ENCODE measurements at places on chromosomes 4 and X.

DNA sequence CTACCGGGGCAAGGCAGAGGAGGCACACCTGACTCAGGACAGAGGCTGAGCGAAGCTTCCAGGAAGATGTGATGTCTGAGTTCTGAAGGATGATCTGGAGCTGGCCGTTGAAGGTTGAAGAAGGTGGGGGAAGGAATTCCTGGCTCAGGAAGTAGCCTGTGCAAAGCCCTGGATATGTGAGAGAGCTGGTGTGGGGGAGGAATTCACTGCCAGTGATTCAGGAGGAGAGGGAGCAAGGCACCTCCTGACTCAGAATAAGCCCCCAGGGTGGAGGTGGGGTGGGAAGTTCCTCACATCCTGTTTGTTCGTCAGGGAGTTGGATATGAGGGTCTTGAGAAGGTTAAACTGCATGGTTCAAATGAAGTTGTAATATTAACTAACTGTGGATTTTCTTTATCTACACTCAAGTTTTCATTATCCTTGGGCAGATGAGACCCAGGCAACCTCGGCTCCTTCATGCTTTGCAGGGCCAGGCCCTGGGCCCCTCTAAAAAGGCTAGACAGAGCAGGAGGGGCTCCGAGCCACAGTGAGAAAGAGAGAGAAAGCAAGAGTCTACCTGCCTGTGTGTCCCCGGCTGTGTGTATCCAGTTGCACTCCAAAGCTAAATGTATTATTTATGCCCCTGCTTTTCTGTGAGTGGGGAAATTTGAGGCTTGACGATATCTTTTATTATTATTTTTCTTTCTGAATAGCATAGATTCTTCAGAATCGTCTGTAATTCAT, 7.1 kb downstream of the NHSL2 start:
- DNase-seq, result no peak

DNA sequence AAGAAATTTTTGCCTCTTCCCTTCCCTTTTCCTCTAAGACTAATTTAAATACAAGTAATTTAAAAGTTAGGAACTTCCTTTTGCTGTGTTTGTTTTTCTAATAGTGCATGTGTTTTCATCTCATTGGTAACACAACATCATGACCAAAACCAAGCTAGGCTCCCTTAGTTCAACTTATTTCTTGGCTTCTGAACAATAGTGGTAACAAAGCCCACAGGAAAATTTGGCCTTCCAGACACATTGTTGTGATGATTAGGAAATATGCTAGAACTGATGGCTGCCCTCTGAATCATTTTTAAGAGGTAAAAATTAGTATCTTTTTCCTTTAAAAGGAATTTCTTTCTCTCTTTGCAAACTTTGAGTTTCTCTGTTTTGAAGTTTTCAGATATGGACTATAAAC, 25.5 kb upstream of the TEC start:
- DNase-seq, result no peak

DNA sequence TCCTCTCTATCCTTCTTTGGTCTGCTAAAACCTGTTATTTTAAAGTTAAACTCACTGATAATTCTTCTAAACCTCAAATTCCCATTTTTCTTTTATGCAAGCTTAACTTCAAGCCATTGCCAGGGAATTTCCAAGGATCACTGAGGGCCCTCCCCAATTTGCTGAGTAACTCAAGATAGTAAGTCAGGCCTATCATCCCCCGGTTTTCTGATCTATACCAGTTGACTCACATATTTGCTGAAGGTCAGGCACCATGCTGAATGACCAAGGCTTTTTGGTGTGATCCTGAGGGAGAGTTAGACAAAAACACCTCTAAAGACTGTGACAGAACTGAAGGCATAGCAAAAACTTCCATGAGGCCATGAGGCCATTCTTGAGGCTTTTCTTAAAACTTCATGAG, 1301.9 kb downstream of the PCDH7 start:
- DNase-seq, result no peak

DNA sequence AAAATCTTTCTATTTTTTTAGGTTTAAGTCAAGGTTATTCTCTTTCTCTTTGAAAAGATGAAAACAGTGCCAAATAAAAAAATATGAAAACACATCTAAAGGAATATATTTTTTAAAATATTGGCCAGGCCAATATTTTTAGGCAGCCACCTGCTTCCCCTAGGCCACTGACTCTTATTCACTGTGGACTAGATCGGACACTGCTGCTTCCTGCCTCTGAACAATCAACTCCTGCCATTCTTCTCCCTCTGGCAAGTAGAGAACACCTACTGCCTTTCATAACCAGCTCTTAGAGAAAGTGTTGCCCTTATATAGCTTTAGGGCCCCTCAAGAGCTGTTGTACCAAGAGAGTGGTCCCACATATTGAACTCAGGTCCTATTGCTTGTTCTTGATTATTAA, 529.2 kb downstream of the RAPGEF2 start:
- no peak for DNase-seq

- DNase-seq, result no peak
These were observed 24.0 kb downstream of the MEPE start for GRCh38 chr4:87856816-87857215.

DNA sequence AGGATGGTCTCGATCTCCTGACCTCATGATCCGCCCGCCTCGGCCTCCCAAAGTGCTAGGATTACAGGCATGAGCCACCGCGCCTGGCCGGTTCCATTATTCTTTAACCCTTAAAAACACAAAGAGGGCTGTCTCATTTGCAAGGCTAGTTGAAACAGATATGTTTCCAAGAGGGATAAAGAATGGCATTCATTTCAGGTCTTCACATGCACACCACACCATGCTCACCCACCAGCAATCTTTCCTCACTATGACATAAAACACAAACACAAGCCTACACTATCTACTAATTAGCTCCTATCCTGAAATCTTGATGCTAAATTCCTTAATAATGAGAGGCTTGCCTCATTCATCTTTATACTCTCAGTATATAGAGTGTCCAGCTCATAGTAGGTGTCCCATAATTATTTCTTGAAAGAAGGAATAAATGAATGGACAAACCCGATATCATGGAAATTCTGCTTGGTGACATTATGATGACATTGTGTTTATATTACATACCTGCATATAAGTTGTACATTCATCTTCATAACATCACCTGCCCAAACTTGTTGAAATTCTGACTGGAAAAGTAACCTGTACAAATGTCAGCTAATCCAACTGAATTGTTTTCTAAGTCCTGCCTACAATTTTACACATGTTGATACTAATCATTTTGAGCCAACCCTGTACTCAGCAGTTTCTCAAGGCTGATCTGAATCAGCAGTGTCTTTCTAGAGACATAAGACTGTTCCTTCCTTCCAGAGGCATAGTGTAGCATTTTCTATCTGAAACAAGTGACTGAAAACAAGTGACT, 408.5 kb downstream of the KLHL13 start:
- no peak for DNase-seq

DNA sequence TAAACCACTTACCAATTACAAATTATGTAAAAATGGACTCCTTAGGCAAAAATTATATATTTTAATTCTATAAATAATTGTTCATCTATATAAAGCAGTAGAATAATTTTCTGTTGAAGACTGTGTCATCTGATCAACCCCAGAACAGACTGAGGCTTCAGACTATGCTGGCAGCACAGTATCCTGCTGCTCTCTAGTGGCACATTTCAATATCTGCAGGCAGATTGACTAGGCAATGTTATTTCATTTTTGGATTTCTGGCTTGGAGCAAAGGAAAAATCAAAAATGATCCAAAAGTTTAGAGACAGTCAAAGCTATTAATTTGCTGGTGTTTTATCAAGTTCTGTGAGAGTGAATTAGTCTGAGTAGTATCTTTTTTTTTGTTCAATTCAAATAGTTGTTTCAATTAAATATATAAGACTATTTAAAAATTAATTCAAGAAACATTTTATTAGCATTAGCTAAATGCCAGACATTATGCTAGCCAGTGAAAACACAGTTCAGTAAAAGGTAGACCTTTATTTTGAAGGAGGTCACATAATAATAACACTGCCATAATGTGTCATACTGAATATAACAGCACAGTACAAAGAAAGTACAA, 21.3 kb upstream of the SULT1E1 start:
- DNase-seq, result no peak

DNA sequence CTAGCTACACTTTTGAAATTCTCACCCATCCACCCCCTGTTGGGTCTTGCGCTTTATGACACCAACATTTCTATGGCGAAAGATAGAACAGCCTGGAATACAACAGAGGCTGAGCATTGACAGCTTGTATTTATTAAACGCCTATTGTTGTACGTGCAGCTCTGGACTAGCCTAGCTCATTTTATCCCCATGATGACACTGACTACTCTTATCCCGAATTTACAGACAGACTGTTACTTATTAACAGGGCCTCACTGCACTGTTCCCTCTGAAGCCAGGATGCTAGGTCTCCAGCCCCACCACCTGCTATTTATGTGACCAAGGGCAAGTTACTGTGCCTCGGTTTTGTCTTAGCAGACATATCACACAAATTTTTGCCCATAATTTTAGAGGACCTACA, 1.0 kb upstream of the RFC1 start:
- DNase-seq, result no peak

DNA sequence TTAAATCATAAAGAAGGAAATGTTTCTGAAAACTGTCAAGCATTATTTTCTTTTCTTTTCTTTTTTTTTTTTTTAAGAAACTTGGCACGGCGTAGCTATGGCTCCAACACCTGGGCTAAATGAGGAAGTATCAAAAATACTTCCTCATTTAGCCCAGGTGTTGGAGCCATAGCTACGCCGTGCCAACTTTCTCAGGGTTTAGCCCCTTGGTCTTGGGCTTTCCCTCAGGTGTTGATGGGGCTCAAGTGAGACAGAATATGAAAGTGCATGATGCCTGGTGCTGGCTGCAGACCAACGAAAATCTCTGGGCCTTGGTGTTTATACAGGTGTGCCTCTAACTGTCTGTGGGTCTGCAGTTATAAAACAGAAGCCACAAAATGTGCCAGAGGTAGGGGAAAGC, 132.7 kb downstream of the ARHGAP24 start:
- no peak for DNase-seq

DNA sequence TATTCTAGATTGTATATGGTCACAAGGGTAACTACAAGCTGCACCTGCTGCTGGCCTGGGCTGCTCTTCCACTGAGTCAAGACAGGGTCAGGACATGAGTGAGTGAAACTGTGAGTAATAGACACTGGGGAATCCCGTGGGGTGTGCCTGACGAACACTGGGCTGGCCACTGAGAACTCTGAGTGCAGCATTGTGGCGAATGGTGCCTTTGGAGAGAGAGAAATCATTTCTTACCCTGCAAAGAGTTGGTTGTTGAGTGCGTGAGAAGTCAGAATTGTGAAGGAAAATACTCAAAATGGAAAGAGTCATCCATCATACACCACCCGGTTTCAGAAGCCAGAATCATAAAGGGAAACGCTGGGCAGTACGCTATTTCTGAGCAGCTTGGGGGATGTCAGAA, 43.1 kb upstream of the LSM6 start:
- no peak for DNase-seq

- no peak for DNase-seq
These were observed 961 bp upstream of the MBNL3 start for GRCh38 chrX:132489578-132490419.

DNA sequence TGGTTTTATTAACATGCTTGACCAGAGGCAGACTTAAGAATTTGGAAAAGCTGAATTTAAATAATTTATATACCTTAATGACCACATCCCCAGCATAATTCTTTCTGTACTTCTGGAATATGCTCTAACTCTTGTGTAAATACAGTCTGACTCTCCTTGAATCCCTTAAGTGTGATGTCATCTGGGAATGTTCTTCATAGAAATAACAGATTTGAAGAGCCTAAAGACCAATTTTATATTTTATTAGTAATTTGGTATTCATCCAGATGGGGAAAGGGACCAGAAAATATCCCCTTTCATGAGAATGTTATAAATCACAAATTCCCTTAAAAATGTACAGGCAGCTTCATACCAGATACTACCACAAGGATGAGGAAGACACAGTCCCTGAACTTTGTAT, 58.3 kb downstream of the KCNIP4 start:
- DNase-seq, result no peak

DNA sequence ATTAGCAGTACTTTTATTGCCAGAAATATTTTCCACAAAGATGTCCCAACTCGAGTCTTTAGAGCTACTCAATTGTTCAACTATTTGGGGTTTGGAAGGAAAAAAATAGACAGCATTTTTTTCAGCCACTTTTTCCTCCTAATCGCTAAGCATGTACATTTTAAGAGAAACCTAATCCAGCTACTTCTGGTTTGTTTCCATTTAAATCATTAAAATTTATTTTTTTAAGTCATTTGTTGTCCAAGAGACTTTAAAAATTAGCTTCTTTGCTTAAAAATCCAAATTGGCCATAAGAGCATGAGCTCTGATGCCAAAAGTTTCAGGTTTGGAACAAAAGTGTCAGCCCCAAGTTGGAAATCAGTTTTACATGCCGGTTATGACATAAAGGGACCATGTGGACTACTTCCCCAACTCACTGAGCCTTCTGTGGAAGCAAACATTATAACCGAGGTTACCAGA, 186.3 kb upstream of the INTU start:
- DNase-seq, result no peak

DNA sequence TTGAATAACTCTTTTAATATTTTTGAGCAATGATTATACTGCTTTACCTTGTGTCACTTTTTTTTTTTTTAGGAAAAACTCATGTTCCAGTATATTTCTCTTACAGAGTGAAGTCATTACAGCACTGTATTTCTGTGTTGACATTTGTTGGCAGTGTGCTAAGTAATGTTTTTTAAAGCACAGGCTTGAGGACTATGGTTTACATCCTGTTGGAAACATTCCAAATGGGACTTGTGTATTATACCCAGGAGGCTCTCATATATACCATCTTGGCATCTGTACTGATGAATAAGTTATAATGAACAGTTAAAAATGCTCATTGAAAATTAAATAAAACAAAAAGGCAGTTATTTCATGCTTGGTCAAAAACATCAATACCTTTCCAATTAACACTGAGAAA, 33.8 kb downstream of the CEP44 start:
- no peak for DNase-seq

DNA sequence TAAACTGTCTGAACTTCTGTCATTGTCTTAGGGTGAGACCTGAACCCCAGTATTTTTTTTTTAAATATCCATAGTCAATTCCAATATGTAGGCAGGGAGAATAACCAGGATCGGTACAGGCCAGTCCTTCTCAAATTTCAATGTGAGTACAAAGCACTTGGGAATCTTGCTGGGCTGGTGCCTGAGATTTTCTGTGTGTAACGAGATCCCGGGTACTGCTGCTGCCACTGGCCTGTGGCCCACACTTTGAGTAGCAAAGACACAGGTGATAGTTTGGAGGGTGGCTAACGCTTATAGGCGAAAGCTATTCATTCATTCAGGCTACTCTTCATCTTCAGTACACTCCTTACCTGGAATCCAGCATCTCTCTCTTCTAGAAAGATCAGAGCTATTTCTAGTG, 923.6 kb upstream of the TENM3 start:
- DNase-seq, result no peak

DNA sequence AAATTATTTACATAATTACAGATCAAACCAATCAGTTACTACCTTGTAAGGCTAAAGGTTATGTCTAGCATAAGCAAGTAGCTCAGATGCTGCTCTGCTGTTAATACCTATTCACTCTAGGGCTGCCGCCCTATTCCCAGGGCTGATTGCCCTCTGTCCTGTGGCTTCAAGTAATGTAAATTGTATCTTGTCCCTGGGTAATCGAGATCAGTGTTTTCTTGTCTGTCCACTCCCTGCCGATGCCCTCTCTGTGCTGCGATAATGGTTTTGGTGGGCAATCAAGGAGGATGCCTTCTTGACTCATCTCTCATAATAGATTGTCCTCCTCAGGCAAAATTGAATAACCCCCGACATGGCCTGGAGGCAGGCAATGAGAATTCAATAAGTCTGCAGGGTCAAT, 641.0 kb upstream of the PITX2 start:
- no peak for DNase-seq
